Smooth muscle cell of the brain vasculature (primary cell): ENCODE measurements at places on chromosomes 13 and 19.

GRCh38 chr19:13782537-13782936 lies 8.3 kb downstream of the C19orf53 start:
- DNase-seq = no peak

- no peak for DNase-seq
Measured at GRCh38 chr19:47464675-47465419, 6.8 kb downstream of the SLC8A2 start.

- DNase-seq = no peak
Measured at GRCh38 chr19:51137792-51138425, 4.2 kb upstream of the SIGLEC7 start.

GRCh38 chr13:103273825-103274224 lies 207.6 kb upstream of the SLC10A2 start:
- DNase-seq = no peak

GRCh38 chr19:33684538-33685232 lies 62.9 kb downstream of the CHST8 start:
- no peak for DNase-seq

GRCh38 chr13:73272831-73273230 lies 214.0 kb downstream of the KLF5 start:
- DNase-seq = no peak

DNA sequence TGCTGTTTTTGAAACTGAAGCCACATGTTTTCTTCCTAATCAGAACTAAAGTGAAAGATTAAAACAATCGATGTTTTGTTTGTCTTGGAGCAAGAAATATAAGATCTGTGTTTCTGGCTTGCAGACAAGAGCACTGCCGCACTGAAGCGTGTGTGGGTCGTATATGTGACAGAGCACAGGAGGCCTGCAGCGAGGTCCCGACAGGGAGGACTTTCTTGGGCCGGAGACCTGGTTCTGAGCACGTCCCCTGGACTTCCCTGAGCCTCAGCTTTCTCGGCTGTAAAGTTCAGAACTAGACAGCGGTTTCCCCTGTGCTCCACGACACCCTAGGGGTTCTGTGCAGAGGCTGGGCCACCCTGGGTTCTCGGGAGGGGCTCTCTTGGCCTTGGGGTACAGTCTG lies 60.5 kb downstream of the GADD45B start:
- DNase-seq = no peak

DNA sequence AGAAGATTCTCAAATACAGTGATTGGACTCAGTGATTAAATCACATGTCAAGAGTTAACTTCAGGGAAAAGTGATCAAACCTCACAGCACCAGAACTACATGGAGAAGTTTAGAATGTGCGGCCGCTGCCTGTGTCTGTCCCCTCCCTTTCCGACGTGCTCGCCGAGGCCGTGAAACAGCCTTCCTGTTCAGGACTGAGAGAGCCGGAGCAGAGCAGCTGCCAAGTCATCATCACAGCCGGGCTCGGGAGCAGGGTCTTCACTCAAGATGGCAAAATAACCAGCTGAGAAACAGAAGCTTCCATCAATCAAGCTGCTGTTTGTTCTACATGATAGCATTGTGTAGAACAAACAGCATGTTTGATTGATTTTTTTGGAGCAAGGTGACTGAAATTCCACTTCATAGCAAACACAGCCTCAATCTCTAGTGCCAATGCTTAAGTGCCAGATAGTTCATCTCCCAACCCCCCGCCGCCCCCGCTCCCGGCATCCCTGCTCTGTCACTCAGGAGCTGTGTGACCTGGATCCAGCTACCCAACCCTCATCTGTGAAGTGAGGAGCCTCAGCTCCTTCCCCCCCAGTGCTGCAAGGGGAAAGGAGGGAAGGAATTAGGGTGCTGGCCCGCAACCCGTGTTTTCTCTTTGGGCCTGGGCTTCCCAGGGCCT lies 70.6 kb downstream of the HSPH1 start:
- DNase-seq = no peak
